ENCODE measurements at places on chromosomes 1 and 21. TPM values are rescaled to one million over a fixed set of nuclear protein-coding genes. Genes with fewer than 3 reads are reported as not detected.

Gene C1orf115
- 4.9 TPM for total RNA-seq

Gene GCSAML
- total RNA-seq, result not detected

Gene CLEC20A
- total RNA-seq, result not detected

Gene KLF17
- 0.27 TPM for total RNA-seq

Gene CSTB
- total RNA-seq, result 96.2 TPM

Data from A549 treated with ZK216348 at 1 μM for 4 hours (cell line).